ENCODE measurements at places on chromosomes 4 and X.
A peak's percentile ranks its signal among the peaks of the same experiment; 100 is the strongest.

- no peak for DNase-seq
Measured at GRCh38 chrX:17425136-17425535, 50.1 kb downstream of the NHS start.

GRCh38 chr4:114997576-114998247 lies 115.7 kb downstream of the NDST4 start:
- no peak for DNase-seq

DNA sequence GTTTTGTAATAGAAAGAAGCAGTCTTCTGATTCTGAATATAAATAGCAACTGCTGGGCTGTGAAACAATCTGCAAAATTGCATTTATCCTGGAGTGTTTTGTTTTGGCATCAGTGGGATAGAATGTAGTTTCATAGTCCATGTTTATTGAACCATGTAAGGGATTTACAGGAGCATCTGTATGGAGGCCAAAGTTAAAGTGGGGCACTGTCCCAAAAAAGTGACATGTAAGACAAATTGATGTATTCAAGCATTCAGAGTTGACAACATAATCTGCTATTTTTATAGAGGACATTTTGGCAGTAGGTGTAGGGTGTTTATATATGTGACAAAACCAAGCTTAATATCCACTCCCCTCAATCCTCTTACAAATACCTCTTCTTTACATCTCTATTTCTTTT lies 200.5 kb upstream of the ANK2 start:
- no peak for DNase-seq

- DNase-seq = no peak
Measured at GRCh38 chrX:53321230-53321942, 40.0 kb upstream of the IQSEC2 start.

DNA sequence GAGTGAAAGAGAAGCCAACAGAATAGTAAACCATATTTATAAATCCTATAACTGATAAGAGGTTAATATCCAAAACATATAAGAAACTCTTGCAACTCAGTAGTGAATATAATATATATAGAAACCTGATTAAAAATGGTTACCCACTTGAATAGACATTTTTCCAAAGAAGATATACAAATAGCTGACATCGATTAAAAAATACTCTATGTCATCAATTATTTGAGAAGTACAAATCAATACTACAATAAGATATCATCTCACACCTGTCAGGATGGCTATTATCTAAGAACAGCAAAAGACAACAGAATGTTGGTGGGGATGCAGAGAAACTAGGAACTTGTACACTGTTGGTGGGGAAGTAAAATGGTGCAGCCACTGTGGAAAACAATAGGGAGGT lies 254.4 kb downstream of the PPARGC1A start:
- no peak for DNase-seq

GRCh38 chr4:140300271-140300970 lies 73.0 kb upstream of the SCOC start:
- peak; percentile 50 for DNase-seq

- no peak for DNase-seq
Measured at GRCh38 chrX:19343085-19343534, 617 bp upstream of the PDHA1 start.

DNA sequence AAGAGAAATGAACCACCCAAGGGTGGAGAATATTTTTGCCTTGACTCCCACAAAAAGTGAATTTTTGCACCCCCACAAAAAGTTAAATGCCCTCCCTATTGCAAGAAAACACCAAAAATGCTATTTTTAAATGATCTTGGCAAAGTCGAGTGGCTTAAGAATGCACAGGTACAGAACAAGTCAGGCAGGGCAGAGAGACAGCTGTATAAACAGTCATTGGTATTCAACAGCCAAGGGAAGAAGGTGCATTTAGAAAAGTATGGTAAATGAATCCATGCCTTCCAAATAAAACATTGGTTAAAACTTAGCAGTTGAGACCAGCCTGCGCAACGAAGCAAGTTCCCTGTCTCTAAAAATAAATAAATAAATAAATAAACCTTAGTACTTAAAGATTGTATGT lies 169.3 kb downstream of the CHIC2 start:
- no peak for DNase-seq

DNA sequence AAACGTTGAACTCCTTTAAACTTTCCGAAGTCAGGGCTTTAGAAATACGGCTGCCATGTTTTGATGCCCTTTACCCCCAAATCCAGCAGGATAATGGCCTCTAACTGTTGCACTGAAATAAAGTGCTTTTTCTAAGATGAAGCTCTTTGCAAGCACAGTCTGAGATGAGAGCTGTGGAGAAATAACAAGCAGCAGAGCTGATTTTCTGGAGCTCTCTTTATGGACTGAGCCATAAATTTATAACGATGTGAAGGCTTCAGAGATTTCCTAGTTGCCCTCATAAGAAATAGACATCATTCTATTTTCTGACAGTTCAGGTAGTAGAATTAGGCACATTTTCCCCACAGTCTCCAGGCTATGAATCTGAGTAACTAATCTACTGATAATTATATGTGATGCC lies 567.3 kb downstream of the PDHA2 start:
- DNase-seq = no peak

- DNase-seq = no peak
Measured at GRCh38 chrX:65587616-65588526, 53.3 kb upstream of the LAS1L start.

DNA sequence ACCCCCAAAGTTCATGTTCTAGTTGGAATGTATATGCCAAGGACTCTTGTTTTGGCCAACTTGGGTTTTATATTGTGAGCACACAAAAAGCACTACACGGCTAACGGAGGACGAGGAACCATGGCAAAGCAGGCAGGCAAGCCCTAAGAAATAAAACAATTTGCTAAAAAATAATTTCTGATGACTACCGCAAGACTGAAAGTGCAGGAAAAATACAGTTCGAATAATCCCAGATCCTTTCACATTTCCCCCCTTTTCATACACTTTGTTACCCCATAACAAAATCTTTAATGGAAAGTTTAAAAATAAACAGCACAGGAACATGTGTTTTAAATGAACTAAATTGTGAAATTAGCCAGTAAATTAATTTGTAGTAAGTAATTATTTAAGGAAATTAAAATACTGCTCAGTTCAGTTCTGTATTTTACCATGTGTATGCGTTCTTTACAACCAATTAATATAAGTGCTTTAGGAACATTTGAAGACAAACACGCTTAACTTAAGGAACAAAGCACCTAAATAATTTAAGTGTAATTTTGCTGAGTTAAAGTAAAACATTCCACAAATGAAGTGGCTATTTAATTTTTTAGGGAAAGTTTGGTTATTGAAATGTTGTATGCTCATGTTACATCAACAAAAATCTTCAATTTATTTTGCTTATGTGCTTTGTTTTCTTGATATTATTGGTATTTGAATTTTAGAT lies 12.4 kb upstream of the PITX2 start:
- DNase-seq = no peak

GRCh38 chr4:144353292-144353691 lies 212.8 kb upstream of the GYPA start:
- DNase-seq = no peak

DNA sequence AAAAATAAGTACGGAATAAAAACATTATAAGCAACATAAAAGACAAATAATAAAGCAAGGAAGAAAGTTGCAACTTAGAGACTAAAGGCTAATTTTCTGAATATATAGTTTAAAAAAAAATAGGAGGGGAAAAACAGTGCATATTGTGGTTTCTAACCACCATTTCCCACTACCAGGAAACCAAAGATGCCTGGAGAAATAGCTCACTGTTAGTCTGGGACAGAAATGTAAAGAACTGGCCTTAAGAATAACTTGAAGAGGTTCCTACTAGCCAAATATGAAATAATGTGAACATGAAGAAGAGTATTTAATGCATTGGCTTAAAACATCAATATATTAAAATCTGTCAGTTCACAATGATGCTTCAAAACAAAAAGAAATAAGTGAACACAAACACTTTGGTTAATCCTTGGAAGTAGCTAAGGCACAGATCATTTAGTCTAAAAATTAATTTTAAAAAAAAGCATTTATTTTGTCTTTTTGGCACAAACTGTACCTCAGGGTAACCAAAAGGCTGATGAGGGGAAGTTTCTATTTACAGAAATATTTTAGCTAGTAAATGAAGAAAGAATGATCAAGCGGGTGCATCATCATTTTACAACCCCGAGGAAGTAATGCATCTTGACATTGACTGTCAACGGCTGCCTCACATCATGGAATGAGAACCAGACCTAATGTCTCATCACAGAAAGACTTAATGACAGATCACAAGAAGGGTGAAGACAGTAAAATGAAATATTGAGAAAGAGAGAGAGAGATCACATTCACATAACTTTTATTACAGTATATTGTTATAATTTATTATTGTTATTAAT lies 297.2 kb upstream of the LDB2 start:
- no peak for DNase-seq

DNA sequence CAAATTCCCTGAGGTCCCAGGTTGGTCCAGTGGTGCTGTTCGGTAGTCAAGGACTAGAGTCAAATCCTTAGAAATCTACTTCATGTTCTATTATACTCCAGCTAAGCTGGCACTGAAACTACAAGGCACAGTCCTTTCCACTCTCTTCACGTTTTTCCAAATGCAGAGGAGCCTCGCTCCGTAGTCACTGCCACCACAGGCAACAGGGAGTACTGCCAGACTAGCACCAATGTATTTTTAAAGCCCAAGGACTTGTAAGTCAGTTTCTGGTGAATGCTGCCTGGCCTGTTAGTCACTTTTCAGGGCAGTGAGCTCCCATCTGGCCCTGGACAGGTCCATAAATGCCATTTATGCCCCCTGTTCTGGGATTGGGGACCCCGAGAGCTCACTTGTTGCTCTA lies 323.5 kb downstream of the FAM47A start:
- no peak for DNase-seq

DNA sequence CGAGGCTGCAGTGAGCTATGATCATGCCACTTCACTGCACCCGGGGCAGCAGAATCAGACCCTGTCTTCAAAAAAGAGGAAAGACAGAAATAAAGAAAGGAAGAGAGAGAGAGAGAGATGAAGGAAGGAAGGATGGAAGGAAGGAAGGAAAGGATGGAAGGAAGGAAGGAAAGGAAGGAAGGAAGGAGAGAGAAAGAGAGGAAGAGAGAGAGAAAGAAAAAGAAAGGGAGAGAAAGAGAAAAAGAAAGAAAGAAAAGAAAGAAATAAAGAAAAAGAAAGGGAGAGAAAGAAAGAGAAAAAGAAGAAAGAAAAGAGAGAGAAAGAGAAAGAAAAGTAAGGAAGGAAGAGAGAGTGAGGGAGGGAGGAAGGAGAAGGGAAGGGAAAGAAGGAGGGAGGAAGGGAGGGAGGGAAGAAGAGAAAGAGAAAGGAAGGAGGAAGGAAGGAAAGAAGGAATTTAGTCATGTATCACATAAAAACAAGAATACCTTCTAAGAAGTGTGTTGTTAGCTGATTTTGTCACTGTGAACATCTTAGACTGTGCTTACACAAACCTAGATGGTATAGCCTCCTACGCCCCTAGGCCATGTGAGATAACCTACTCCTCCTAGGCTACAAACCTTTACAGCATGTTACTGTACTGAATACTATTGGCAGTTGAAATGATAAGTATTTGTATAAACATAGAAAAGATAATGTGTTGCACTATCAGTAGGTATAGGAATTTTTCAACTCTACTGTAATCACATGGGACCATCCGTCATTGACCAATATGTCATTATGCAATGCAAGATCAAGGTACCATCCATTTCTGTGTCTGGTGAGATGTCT lies 17.4 kb upstream of the AFF1 start:
- DNase-seq = no peak

- DNase-seq = no peak
Measured at GRCh38 chrX:39766085-39766726, 331.6 kb downstream of the BCOR start.

GRCh38 chrX:118519411-118520215 lies 24.0 kb downstream of the DOCK11 start:
- no peak for DNase-seq

DNA sequence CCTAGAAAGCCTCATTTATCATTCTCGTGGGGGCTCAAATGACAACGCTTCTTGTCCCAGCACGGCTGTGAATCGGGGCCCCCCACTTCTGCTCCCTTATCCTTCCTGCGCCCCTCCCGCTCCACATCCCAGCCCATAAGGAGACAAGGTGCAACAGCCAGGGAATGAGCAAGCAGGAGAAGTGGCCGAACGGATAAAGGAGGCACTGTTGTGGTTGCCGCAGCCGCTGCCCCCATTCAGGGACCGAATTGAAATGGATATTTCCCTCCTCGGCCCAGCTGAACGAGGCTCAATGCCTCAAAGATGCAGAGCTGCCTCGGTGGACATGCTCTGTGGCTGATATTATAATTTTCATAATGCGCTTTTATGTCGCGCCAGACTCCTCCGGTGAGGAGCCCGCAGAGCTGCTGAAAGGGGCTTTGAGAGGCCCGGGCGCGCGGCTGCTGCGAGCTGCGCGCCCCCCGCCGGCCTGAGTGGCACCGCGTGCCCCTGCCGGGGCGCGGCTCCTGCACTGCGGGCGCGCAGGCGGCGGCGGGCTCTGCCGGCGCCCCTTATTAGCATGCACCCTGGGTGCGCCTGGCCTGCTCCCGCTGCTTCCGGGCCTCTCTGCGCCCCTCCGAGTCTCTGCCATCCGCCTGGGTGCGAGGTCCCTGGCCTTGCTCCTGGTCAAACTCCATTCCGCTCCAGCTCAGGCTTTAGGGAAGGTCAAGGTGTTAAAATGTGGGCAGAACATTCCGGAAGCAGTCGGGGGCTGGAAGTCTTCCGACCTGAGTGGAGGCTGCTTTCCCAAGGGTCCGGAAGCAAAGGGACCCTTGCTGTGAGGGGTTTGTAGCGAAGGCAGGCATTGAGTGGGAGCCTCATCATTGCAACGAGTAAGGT lies 68.2 kb upstream of the TMEM33 start:
- DNase-seq = no peak

- DNase-seq = peak; percentile 18
Measured at GRCh38 chr4:173752610-173753230, 222.7 kb upstream of the HAND2 start.

- no peak for DNase-seq
Measured at GRCh38 chr4:88865046-88865445, 167.4 kb upstream of the NAP1L5 start.

DNA sequence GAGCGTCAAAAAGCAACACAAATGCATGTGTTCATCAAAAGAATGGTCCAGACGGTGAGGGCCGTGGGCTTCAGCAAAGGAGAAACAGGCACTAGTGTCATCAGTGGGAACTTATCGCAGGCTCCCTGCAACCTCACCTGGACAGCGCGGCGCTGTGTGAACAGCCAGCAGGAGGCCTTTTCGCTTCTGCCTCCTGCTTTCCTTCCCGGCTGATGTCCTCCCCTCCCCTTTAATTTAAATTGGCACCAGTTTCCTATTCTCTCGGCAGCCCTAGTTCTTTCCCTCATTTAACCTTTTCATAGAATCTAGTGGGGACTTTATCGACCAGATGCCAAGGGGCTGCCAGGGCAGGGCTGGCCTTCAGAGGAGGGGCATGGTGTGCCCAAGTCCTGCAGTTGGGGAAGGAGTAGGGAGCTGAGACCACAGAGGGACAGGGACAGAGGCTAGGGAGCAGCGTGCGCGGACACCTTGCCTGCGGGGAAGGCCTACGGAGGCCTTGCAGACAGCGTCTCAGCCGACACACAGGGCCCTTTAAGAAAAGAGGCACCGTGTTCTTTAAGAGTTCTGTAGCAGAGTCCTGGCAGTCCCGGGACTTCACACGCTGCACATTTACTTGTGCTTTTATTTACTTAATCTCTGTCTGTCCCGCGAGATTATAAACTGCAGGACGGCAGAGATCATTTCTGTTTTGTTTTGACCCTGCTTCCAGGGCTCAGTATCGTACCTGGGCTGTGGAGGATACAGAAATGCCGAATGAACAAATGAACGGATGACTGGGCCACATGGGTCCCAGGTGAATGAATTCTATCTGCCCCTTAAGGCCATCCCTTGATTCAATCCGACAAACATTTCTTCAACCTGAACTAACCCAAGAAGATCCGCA lies 8.4 kb upstream of the SORBS2 start:
- DNase-seq = no peak

Data from NCI-H1417 (cell line).